ENCODE measurements at places on chromosomes 6 and 20.

- DNase-seq = no peak
These were observed 375.7 kb downstream of the GJA1 start for GRCh38 chr6:121811106-121811505.

DNA sequence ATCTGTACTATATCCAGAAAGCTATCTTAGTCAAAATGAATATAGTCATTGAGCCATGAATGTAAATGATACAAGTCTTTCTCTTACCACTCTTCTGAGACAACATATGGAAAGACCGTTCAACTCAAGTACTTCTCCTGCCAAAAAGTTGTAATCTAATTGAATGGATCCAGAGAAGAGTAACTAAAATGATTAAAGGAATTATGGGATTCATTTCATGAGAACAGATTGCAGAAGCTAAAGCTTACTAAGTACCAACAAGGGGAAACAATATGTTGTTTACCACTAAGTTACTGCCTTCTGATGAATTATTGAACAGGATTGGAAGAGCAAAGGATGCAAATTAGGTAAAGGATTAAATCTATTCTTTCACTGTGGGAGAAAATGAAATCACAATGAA is 2.0 kb upstream of the LGSN start:
- DNase-seq = no peak

DNA sequence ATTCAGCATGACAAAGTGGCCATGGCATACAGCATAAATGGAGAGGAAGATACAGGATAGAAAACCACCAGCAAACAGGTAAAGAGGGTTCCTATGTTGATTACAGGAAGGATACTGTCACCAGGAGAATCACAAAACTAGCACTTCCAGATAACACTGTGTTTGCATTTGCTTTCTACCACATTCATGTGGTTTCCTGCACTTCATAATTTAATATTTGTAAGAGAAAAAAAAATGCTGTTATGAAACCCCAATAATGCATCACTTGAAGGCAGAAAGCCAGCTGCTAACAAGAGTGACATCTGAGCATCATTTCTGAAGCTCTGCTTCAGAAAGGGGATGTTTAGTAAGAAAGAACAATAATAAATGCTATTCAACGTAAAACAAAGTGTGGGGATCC is 106.6 kb downstream of the ATXN1 start:
- DNase-seq = no peak

- no peak for DNase-seq
These were observed 1160.2 kb downstream of the EPHA7 start for GRCh38 chr6:92259171-92259570.

GRCh38 chr6:44225579-44226325 is 2.4 kb downstream of the SLC29A1 start:
- DNase-seq = no peak

DNA sequence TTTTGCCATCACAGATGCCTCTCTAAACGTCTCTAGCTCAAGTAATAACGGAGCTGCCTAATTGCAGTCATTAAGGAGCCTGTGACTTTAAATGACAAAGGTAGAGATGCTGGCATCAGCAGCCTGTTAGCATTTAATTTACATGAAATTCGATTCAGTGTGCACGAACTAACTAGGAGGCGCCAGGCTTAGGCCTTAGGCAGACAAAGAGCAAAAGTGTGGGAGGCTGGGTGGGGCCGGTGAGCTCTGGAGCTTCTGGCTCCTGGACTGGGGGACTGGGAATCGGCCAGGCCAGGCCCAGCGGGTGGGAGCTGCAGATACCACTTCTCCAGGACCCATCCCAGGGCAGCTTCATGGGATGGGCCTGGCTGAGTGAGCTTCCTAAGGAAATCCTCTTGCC is 170.0 kb upstream of the AGPAT4 start:
- DNase-seq = no peak

DNA sequence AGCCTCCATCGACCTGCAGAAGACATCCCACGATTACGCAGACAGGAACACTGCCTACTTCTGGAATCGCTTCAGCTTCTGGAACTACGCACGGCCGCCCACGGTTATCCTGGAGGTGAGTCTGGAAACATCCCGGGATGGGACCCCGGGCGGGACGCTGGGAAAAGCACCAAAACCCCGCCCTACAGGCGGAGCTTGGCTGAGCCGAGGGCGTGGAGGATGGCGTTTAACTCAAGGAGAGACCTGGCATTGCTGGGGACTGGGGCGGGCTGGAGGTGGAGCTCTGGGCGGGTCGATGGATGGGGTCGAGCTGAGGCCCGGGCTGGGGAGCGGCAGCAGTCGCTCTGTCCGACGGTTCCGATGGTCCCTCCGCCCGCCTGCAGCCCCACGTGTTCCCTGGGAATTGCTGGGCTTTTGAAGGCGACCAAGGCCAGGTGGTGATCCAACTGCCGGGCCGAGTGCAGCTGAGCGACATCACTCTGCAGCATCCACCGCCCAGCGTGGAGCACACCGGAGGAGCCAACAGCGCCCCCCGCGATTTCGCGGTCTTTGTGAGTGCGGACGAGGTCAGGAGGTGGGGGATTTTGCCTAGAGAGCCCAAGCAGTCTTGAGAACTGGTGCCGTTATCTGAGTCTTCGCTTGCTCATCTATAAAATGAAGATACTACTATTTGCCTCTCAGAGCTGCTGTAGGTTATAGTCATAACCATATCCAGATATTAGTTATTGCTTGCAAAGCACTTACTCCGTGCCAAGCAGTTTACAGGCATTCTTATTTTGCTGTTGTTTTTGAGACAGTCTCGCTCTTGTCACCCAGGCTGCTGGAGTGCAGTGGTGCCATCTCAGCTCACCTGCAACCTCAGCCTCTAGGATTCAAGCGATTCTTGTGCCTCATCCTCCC is 3.8 kb downstream of the SPAG4 start:
- no peak for DNase-seq

DNA sequence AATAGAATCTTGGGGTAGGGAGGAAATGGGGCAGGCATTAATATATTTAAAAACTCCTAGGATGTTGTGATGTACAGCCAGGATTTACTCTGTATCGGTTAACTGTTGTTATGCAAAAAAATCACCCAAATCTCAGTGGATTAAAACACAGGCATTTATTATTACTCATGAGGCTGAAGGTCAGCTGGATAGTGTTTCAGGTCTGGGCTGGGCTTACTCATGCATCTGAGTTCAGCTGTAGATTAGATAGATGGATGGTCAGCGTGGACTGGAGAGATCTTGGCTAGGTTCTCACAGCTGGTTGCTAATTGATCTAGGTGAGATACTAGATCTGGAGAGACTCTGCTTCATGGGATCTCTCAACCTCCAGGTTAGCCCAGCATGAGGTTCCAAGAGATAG is 131.4 kb downstream of the BTBD3 start:
- DNase-seq = no peak

- DNase-seq = no peak
These were observed 81.7 kb upstream of the AFDN start for GRCh38 chr6:167744681-167745669.

GRCh38 chr6:20447157-20447556 is 45.5 kb downstream of the E2F3 start:
- DNase-seq = no peak

GRCh38 chr6:91782802-91783201 is 1195.9 kb upstream of the MAP3K7 start:
- no peak for DNase-seq

- DNase-seq = no peak
These were observed 207.2 kb downstream of the CDH4 start for GRCh38 chr20:61459266-61459665.

DNA sequence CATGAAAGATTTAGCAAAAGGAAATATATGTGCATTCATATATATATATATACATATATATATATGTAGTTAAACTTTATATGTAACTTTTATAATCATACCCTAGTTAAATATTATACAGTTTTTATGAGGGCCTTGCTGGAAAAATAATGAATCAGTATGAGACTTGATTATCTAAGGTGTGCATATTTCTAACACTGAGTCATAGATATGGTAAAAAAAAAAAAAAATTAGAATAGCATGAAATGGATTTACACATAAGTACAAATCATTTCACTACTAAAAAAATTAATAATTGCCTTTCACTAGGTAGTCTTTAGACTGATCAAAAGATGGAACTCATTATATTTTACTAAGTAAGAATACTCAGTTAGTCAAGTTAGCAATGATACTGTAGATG is 51.3 kb upstream of the DST start:
- no peak for DNase-seq

DNA sequence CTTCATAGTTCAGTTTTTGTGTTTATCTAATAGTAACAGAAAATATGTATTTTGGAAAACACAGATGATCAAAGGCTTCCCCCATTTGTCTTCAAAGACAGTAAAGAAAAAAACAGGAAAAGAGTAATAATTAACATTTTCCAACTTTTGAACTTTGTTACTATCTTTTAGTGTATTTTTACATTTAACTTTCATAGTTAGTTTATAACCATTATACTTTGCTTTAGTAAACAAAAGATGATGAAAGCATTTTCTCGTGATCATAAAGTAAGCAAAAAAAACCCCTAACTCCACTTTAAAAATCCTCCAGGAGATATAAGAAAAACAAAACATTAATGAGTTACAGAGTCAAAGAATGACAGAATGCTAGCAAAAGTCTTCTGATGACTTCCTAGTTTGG is 13.6 kb upstream of the GPRC6A start:
- no peak for DNase-seq

- DNase-seq = no peak
These were observed 43.2 kb downstream of the KHDC1L start for GRCh38 chr6:73182021-73182607.

DNA sequence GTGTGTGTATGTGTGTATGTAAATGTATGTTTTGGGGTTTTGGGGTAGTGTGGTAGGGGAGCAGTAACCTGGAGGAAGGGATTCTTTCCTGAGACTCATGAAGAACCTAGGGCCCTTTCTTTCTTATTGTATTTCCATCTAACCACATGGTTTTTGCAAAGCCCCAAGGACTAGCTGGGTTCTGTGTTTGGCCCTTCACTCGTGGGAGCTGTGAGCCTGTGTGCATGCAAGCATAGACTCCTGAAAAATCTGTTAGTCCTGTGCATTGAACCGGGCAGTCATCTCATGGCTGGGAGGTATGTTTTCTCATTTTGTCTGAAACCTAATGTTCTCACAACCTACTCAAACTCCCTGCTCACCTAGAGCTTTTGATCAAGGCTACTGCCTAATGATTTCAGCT is 219.1 kb downstream of the PHACTR1 start:
- no peak for DNase-seq

GRCh38 chr6:145723646-145724045 is 11.7 kb downstream of the EPM2A start:
- no peak for DNase-seq

DNA sequence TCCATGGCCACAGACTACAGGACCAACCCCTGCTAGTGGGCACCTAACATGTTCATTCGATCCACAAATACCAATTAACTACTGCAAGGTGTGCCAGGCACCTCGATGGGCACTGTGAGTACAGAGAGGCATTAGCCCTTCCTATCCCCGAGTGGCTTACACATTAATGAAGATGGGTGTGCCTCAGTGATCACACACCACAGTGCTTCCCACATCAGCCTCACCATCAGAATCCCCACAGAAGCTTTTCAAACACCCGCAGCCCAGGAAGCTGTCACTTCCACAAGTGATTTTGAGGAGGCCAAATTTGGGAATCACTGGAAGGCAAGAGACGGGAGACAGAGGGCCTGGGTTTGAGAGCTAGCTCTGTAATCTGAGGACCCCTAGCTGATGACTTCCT is 23.7 kb downstream of the EZR start:
- DNase-seq = no peak

DNA sequence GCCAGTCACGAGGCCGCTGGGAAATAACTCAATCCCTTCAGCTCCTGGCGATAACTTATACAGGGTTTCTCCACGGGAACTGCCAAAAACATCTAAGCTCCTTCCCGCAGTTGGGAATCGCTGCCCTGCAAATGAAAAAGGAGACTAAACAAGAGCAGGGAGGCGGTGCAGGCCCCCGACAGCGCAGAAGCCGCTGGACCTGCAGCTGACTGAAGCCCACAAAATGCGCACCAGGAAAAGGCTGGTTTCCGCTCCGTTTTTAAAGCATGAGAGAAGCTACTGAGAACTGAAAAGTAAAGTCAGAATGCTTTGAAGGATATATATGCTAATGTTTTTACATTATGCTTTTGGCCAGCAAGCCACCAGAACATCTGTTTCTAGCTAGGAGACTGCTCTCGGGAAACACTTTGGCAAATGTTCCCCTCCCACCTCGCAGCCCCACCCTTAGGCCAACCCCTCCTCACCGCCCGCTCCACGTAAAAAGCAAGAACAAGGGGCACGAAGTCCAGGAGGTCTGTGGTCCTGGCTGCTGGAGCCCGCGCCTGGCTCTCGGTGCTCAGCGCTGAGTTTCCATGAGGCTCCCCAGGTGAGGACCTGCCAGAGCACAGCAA is 90.5 kb downstream of the SOD2 start:
- DNase-seq = no peak

- no peak for DNase-seq
These were observed 26.5 kb upstream of the CD93 start for GRCh38 chr20:23112595-23112994.

- no peak for DNase-seq
These were observed 22.6 kb downstream of the SLC2A12 start for GRCh38 chr6:134029495-134030455.

DNA sequence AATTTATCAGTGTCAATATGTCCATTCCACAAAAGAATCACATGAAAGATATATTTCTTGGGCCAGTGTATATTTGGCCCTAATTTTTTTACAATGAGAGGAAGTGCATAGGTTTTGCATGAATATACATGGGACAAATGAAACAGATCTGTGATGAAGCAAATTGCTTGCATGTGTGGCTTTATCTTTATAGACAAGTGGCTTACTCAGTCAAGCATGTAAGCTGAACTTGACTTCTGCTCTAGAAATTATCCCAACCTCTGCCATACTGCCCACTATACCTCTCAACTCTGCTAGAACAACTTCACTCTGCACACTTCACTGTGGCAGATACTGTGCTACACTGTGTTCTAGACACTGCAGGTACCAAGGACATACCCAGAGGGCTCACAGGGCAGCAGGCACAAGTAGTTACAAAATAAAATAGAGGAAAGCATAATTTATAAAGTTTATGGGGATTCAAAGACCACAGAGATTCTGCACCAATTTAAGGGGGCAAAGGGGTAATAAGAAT is 349.2 kb upstream of the HSF2 start:
- no peak for DNase-seq

GRCh38 chr6:149904661-149905370 is 6.9 kb upstream of the RAET1E start:
- DNase-seq = no peak

DNA sequence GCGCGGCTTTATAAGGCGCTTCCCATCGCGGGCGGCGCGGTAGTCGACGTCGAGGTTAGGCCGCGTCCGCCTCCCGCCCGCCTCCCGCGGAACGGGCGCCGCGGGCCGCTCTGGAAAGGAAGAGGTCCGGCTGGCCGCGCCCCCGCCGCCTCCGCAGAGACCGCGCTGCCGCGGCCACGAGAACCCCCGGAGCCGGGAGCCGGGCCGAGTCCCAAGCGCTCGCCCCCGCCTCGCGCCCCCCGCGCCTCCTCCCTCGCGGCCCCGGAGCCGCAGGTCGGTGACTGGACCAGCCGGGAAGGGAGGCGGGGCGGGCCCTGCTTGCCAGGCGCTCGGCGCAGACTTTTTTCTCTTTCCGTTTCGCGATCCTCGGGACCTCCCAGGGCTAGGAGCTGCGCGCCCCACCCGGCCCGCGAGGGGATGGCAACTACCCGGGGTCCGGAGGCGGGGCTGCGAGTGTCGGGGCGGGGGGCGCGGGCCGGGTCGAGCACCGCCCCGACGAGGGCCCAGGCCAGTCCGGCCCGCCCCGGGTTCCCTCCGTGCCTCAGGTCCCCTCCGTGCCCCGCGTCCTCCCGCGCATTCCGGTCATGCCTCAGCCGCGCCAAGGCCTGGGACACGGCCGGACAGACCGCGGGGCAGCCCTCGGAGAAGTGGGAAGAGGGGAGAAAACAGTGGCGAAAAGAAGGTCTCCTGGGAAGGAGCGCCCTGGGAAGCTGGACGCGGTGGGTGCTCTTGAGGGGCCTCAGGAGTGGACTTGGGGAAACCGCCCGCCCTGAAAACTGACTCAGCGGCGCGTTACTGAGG is 417 bp upstream of the PXDC1 start:
- no peak for DNase-seq
